ENCODE measurements at places on chromosomes 7 and 10.

DNA sequence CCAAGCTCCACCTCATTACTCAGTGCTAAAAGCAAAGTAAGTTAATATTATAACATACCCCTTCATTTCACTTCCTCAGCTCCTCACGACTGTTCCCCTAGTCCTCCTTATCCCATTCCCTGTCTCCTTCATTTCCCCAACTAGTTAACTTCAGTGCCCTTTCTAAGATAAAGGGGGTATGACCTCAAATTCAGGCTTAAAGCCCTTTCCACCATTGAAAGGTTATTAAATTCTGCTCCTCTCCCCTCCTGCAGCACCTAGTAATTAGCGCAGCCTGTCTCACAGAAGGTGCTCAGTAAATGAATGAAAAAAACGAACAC lies 1.0 kb downstream of the CRPPA start:
- DNase-seq, result no peak

- DNase-seq, result peak; percentile 62
These were observed 76.3 kb downstream of the CACNB2 start for GRCh38 chr10:18216482-18216881.

- no peak for DNase-seq
These were observed 371.9 kb downstream of the BMPER start for GRCh38 chr7:34277016-34277802.

GRCh38 chr10:132861884-132862461 lies 76.0 kb upstream of the NKX6-2 start:
- DNase-seq, result no peak

GRCh38 chr10:86661161-86662025 lies 6.9 kb upstream of the LDB3 start:
- DNase-seq, result peak; percentile 39

DNA sequence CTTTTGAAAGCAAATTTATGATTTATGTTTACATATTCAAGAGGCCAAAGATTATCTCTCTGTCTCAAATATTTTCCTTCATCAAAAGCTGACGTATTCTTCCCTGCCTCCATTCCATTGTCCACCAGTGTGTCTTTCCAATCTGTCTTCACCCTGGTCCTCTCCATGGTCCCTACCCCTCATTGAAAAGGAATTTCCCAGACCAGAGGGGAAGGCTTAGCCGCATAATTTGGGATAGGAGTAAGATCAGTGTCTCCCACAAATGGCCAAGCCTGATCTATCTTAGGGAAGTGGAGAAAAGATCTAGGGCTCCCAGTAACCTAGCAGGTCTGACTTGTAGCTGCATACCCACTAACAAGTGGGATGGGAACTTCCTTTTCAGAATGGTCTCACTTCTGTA lies 46.3 kb upstream of the ZNF800 start:
- DNase-seq, result no peak

GRCh38 chr7:92813390-92814024 lies 22.9 kb downstream of the CDK6 start:
- peak; percentile 38 for DNase-seq

- DNase-seq, result no peak
These were observed 54.2 kb downstream of the MICALL2 start for GRCh38 chr7:1404898-1405548.

DNA sequence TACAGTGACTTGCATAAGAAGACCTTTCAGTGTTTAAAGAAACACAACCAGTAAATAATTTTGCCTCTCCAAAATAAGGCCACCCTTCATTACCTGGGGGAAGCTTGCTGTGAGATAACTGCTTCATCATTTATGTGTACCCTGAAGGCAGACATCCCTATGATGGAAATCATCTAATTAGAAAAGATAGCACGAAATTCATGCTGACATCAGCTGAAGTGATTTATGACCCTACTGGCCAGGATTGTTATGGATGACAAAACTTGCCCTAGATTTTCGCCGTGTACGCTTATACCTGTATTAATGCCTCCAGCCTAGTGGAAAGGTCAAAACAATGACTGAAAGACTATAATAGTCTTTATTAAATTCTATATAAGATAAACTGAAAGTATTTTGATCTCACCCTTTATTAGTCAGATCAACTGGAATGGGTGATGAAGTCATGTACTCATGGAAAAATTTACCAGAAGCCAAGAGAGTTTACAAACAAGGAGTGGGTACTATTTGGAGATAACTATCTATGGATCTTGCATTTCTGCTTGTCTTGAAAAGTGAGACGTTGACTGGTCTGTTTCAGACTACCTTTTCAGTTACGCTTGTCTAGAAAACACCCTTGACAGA lies 114.2 kb downstream of the PPP1R3A start:
- DNase-seq, result no peak

DNA sequence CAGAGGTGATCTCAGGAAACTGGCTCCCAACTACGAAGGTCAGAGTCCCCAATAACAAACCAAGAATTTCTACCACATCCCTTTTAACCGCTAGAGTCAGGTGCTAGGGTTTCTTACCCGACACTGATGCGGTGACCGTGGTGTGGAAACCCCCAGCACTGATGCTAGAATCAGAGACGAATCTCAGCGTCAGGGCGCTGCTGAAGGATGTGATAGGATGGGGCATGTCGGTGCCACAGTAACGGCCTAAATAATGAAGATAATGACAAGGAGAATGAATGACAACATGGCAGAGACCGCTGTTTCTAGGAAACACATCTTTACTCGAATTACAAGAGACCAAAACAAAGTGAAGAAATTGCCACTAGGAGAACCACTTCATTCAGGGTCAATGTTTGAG lies 131.1 kb upstream of the RSU1 start:
- DNase-seq, result no peak

DNA sequence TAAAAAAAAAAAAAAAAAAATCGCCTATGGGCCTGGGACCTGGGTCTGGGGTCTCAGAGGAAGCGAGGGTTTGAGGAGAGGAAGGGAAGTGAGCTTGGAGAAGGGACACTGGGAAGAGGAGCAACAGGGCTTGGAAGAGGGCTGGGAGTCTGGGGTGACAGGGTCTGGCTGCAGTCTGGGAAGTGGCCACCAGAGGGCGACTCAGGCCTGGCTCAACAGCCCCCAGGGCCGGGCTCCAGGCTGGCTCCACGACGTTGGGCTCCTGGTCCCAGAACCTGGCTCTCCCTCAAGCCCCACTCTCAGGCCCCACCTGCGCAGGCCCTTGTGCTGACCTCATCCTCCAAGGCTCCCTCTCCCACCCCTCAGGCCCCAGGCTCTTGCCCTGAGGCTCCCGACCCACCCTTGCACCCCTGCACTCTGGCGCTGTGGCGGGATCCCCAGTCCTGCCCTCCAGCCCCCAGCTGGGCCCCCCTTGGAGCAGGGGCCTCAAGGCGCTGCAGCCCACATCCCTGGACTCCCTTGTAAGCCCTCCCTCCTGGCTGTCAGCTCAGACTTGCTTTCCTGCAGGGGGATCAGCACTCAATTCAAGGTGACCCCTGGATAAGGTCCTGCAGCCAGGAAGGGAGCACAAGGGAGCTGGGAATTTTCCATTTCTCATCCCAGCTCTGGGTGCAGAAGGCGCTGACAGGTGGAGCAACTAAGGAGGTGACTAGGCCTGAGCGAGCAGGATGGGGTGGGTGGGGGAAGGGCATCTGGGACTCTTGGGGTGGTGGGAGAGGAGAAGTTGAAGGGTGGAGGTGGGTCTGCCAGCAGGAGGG lies 5.4 kb upstream of the SPACDR start:
- DNase-seq, result peak; percentile 89

GRCh38 chr7:154564676-154565075 lies 438.2 kb downstream of the PAXIP1 start:
- no peak for DNase-seq

DNA sequence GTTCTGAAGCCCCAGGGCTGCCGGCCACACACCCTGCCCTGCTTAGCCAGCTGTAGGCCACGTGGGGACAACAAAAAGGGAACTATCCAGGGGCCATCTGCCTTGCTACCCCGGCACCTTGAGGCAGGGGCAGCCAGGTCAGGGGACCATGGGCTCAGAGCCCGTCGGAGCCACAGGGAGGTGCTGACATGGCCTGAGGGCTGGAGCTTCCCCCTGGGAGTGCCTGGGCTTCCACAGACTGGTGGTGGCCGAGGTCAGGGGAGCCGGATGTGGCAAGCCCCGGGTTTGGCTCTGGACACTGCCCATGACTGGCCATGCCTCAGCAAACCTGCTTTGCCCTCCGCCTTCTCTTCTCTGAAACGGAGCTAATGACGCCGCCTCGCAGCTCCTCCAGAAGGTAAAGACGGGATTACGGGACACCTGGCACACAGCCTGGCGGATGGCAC lies 178.5 kb downstream of the EBF3 start:
- DNase-seq, result no peak

DNA sequence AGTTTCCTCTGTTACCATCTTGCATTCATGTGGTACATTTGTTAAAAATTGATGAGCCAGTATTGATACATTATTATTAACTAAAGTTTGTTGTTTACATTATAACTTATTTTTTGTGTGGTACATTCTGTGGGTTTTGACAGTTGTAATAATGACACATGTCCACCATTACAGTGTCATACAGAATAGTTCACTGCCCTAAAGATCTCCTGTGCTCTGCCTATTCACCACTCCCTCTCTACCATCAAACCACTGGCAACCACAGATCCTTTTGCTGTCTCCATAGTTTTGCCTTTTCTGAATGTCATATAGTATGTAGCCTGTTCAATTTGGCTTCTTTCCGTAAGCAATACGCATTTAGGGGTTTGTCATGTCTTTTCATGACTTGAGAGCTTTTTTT lies 156.9 kb downstream of the PHF14 start:
- DNase-seq, result no peak

GRCh38 chr10:78299851-78300468 lies 266.3 kb downstream of the RPS24 start:
- DNase-seq, result no peak

- no peak for DNase-seq
These were observed 205.7 kb downstream of the SLC25A13 start for GRCh38 chr7:96116173-96116572.

DNA sequence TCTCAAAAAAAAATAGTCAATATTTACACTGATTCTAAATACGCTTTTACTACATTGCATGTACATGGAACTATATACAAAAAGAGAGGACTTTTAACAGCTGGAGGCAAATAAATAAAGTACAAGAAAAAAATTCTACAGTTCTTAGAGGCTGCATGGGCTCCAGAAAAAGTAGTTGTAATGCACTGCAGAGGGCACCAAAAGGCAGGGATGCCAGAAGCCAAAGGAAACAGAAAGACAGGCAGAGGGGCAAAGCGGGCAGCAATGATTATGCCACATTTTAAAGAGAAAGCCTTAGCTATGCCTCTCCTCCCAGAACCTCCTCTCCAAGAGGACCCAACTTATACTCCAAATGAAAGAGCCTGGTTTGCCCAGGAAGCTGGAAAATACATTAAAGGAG lies 11.6 kb upstream of the ADCK2 start:
- DNase-seq, result no peak

- no peak for DNase-seq
These were observed 23.5 kb downstream of the UPP1 start for GRCh38 chr7:48112401-48113165.

GRCh38 chr7:117839507-117839906 lies 33.7 kb downstream of the CTTNBP2 start:
- DNase-seq, result no peak

- DNase-seq, result no peak
These were observed 42.7 kb upstream of the SMARCD3 start for GRCh38 chr7:151291206-151291605.

DNA sequence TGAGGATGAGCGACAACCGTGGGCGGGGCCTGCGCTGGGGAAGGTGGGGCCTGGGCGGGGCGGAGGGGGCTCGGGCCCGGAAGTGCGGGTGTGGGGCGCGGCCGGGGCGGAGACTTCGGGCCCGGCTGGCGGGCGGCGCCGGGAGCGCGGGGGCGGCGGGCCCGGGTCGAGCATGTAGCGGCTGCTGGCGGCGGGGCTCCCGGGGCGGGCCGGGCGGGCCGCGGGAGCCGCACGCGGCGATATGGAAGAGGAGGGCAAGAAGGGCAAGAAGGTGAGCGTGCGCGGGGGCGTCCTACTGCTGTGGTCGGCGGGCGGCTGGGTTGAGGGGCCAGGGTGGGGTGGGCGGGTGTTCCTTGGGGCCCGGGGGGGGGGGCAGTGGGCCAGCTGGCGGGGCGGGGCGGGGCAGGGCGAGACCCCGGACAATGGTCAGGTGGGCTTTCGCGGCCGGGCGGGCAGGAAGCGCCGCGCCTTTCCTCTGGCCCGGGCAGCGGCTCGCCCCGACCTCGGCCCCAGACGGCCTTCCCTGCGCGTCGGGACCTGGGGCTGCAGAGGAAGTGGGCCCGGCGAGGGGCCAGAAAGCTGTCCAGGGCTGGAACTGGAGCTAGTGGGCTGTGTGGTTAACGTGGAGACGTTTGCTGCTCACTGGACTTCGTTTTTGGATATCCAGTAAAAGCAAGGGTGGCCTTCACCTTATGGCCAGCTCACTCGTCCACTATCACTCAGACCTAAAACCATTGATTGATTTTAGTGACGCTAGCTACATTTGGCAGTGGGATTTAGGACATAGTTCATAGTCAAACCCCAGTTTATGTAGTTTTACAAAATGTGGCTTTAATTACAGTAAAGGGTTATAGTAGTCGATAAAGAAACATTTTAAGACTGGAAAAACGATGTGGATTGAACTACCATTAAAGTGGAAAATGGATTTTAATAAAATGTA lies at the start of gene CCM2:
Gene CCM2 (plus strand): TSS at position 109 of the 940 bp plus-strand sequence. CDS start 133 bp downstream, at position 242.
- peak; percentile 68 for DNase-seq

GRCh38 chr7:20287317-20287716 lies 43.4 kb upstream of the ITGB8 start:
- DNase-seq, result no peak

GRCh38 chr7:75905785-75906604 lies 9.0 kb upstream of the POR start:
- DNase-seq, result peak; percentile 55

DNA sequence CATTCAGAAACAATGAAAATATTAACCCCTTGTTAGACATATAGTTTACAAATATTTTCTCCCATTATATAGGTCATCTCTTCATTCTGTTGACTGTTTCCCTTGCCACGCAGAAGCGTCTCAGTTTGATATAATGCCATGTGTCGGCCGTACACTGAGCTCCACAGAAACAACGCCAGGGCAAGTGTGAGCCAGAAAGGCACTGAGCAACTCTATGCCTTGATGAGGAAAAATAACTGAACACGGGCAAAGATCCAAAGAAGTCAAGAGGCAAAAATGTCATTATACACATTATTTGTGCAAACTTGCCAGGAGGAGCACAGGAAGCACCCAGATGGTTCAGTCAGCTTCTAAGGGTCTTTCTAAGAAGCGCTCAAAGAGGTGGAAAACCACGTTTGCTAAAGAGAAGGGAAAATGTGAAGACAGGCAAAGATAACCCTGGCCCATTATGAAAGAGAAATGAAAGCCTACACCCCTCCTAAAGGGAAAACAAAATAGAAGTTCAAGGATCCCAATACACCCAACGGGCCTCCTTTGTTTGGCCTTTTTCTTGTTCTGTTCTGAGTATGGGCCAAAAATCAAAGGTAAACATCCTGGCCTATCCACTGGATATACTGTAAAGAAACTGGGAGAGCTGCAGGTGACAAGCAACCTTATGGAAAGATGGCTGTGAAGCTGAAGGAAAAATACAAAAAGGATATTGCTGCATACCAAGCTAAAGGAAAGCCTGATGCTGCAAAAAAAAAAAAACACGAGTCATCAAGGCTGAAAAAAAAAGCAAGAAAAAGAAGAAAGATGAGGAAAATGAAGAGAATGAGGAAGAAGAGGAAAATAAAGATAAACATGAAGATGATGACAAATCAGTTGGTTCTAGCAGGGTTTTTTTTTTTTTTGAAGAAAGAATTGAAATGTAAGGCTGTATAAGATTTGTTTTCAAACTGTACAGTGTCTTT lies 15.5 kb downstream of the ARHGAP12 start:
- DNase-seq, result peak; percentile 52

GRCh38 chr10:132838346-132838970 lies 52.5 kb upstream of the NKX6-2 start:
- no peak for DNase-seq

- no peak for DNase-seq
These were observed 42.2 kb upstream of the A1CF start for GRCh38 chr10:50927522-50928189.
